Activated T-helper 17 cell treated with anti-CD3 and anti-CD28 coated beads, Interleukin-2, amount 50 U/mL, for 72 hours (primary cell): ENCODE measurements at places on chromosomes 2 and 18.

GRCh38 chr2:25290811-25291495, 50.8 kb downstream of the DNMT3A start:
- H3K4me3 ChIP-seq: no peak overlapping the region
- peaks cover 27% of the 10 kb centered on the region for H3K4me1 ChIP-seq
- ATAC-seq: no peak
- no peaks in the 10 kb centered on the region for H3K27me3 ChIP-seq

DNA sequence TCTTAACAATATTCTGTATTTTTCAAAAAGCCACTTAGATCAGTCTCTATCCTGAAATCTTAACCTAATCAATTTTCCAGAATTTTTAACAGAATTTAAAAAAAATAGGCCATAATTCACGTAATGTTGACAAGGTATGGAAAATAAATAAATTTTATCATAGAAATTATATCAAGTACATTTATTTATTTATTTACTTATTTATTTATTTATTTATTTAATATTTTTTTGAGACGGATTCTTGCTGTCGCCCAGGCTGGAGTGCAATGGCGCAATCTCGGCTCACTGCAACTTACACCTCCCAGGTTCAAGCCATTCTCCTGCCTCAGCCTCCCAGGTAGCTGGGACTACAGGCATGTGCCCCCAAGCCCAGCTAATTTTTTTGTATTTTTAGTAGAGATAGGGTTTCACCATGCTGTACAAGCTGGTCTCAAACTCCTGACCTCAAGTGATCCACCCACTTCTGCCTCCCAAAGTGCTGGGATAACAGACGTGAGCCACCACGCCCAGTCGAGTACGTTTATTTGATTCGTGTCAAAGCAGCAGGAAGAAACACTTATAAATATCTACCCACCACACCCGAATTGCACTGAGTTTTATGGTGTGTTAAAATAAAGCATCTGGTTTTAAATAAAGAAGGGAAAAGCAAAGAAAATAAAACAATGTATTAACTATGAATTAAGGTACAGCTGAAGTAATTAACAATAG, 60.1 kb downstream of the DSC3 start:
- no peak overlapping the region for H3K27ac ChIP-seq
- no peaks in the 10 kb centered on the region for H3K4me1 ChIP-seq
- ATAC-seq: no peak
- no peak overlapping the region for H3K4me3 ChIP-seq
- no peaks in the 10 kb centered on the region for H3K27me3 ChIP-seq

DNA sequence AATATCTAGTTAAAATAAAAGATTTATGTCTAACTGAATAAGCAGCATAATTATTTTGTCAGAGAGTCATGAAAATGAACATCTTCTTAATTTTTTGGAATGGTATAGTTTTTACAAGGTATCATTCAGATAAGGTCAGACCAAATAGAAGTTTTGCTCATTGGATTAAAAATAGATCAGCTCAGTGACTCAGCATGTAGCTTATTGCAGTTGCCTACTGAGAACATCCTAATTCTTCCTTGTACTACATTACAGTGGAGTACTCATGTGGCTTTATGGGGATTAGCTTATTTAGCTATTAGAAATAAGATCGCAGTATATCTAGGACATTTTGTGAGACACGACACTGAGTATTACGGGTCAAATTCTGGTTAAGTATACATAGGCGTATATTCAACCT, 38.2 kb upstream of the PPM1B start:
- H3K27ac ChIP-seq: no peak overlapping the region
- H3K4me3 ChIP-seq: no peak overlapping the region
- H3K36me3 ChIP-seq: no peaks in the 10 kb centered on the region
- H3K27me3 ChIP-seq: peaks cover 2% of the 10 kb centered on the region

GRCh38 chr2:80525152-80525551, 220.6 kb upstream of the LRRTM1 start:
- no peak overlapping the region for H3K4me3 ChIP-seq
- no peak overlapping the region for H3K27ac ChIP-seq

- no peak overlapping the region for H3K4me3 ChIP-seq
- no peak overlapping the region for H3K27ac ChIP-seq
- no peaks in the 10 kb centered on the region for H3K36me3 ChIP-seq
- ATAC-seq: no peak
Observed at GRCh38 chr18:74381621-74382295, 66.1 kb downstream of the C18orf63 start.

DNA sequence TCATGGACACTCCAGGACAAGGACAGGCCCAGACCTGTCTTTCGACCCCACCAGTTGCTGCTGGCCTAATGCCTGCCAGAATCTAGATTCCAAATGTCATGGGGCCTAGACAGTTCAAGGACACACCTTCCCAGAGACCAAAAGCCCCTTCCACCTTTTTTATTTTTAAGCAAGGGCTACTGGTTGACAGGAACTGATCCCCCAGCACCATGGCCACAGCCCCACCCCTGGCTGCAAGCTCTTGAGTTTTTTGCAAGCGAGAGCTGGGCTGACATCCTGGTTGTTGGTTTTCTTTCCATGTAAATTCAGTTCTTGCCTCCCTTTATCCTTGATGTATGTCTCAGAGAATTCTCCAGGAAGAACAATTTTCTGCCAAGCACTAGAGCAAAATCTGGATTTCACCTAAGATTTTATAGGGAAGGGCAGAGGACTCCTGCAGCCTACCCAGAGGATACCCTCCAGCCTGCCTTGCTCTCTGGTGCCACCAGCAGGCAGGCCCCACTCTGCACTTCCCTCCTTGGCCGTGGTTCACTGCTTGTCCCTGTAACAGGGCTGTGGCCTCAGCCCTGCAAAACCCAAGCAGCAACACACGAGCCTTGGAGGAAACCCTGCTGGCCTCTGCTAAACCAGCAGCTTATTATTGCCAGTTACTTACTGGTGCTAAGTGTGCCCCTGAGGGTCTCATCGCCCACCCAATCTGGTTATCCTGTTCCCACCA, 97.7 kb downstream of the TWIST2 start:
- no peak overlapping the region for H3K4me3 ChIP-seq
- H3K36me3 ChIP-seq: no peaks in the 10 kb centered on the region
- peaks cover 13% of the 10 kb centered on the region for H3K4me1 ChIP-seq
- H3K27ac ChIP-seq: no peak overlapping the region
- no peak for ATAC-seq

- H3K4me3 ChIP-seq: peak overlapping the region; percentile 88
- H3K27me3 ChIP-seq: no peaks in the 10 kb centered on the region
- no peak for ATAC-seq
- peaks cover 15% of the 10 kb centered on the region for H3K4me1 ChIP-seq
- H3K27ac ChIP-seq: peak overlapping the region; percentile 96
Observed at GRCh38 chr2:175166216-175166824, 1.7 kb downstream of the ATF2 start.

GRCh38 chr2:48109491-48110204, 203.3 kb upstream of the FBXO11 start:
- H3K27ac ChIP-seq: no peak overlapping the region
- no peak overlapping the region for H3K4me3 ChIP-seq
- no peaks in the 10 kb centered on the region for H3K27me3 ChIP-seq
- no peak for ATAC-seq
- H3K36me3 ChIP-seq: no peaks in the 10 kb centered on the region

DNA sequence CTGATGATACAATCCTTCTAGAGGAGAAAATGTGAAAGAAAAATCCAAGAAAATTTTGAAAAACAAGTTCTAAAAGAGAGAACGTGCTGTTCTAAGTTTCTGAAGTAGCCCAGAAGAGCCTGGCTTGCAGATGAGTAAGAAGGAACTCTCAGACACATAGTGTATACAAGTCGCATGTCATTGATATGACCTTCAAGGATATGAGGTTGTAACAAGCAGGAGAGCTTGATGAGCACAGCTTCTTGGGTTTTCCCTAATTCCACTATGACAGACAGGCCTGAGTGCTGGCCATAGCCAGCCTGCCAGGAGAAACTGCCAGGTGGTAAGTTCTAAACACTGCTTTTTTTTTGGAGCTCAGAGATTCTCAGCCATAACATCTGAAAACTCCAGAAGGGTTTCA, 235.7 kb upstream of the SIX2 start:
- no peaks in the 10 kb centered on the region for H3K36me3 ChIP-seq
- no peak overlapping the region for H3K4me3 ChIP-seq
- no peak overlapping the region for H3K27ac ChIP-seq
- H3K4me1 ChIP-seq: no peaks in the 10 kb centered on the region
- H3K27me3 ChIP-seq: peaks cover 7% of the 10 kb centered on the region

DNA sequence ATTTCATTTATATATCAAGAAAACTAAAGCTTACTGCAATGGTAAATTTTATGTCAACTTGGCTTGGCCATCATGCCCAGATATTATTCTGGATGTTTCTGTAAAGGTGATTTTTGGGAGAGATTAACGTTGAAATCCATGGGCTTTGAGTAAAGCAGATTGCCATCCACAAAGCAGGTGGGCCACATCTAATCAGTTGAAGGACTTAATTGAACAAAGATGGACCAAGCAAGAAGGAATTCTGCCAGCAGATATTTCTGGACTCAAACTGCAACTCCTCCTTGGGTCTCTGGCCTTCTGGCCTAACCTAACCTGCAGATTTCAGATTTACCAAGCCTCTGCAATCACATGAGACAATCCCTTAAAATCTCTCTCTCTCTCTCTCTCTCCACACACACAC, 77.8 kb downstream of the GYPC start:
- H3K4me1 ChIP-seq: peaks cover 7% of the 10 kb centered on the region
- no peaks in the 10 kb centered on the region for H3K36me3 ChIP-seq
- ATAC-seq: no peak

GRCh38 chr2:182942756-182943155, 76.3 kb upstream of the FRZB start:
- peaks cover 69% of the 10 kb centered on the region for H3K36me3 ChIP-seq
- H3K4me1 ChIP-seq: no peaks in the 10 kb centered on the region
- no peak overlapping the region for H3K4me3 ChIP-seq
- no peak for ATAC-seq
- H3K27ac ChIP-seq: no peak overlapping the region

- H3K36me3 ChIP-seq: peaks cover 17% of the 10 kb centered on the region
- peaks cover 6% of the 10 kb centered on the region for H3K4me1 ChIP-seq
- H3K27ac ChIP-seq: no peak overlapping the region
- peaks cover 11% of the 10 kb centered on the region for H3K27me3 ChIP-seq
- H3K4me3 ChIP-seq: peak overlapping the region; percentile 1
- ATAC-seq: no peak
Observed at GRCh38 chr18:58937887-58938267, 73.2 kb downstream of the ZNF532 start.

DNA sequence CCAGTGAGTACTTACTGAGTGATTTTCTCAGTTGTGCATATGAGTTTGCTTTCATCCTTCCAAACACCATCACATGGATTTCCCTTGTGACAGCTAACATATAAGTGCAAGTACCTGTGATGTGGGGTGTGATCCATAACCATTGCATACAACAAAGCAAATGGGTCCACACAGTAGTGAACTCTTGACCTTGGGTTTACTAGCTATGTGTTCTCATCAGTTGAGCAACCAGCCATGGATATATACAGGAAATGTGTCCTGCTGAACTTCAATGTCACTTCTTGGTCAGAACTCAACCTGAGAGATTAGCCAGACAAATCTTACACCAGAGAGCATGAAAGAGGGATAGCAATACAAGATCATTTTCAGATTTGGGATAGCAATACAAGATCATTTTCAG, 420.9 kb upstream of the KCNH7 start:
- no peak overlapping the region for H3K4me3 ChIP-seq
- no peak overlapping the region for H3K27ac ChIP-seq
- no peak for ATAC-seq
- no peaks in the 10 kb centered on the region for H3K36me3 ChIP-seq

DNA sequence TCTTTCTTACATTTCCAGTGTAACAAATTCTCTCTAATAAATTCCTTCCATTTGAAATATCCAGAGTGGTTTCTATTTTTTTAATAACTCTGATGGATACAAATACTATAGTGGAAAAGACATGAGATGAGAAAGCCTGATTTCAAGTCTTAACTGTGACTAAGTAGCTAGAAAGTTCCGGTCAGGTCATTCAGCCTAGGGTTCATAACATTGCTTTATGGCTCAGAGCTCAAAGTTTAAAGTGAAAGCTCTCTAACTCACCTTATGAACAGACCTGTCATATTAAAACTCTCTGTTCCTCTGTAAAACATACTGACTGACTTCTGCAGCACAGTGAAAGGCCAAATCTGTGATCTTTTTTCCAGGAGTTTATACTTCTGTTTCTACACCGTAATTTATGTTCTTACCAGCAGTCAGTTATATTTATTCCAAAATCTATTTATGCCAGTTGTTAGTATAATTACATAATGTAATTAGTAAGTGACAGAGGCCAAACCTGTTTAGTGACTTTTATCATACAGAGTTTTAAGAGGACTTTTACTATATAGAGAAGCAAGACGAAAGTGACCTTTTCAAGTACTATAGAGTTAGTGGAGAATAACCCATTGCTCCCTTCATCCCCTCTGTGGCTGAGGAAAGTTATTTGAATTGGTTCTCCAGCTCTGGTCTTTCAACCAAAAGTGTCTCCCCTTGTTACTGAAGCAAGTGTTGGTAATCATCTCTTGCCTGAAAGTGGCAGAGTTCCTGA, 118.8 kb upstream of the PDE1A start:
- ATAC-seq: no peak
- no peaks in the 10 kb centered on the region for H3K36me3 ChIP-seq
- H3K4me1 ChIP-seq: no peaks in the 10 kb centered on the region
- H3K27ac ChIP-seq: no peak overlapping the region
- H3K4me3 ChIP-seq: no peak overlapping the region
- H3K27me3 ChIP-seq: peaks cover 2% of the 10 kb centered on the region

DNA sequence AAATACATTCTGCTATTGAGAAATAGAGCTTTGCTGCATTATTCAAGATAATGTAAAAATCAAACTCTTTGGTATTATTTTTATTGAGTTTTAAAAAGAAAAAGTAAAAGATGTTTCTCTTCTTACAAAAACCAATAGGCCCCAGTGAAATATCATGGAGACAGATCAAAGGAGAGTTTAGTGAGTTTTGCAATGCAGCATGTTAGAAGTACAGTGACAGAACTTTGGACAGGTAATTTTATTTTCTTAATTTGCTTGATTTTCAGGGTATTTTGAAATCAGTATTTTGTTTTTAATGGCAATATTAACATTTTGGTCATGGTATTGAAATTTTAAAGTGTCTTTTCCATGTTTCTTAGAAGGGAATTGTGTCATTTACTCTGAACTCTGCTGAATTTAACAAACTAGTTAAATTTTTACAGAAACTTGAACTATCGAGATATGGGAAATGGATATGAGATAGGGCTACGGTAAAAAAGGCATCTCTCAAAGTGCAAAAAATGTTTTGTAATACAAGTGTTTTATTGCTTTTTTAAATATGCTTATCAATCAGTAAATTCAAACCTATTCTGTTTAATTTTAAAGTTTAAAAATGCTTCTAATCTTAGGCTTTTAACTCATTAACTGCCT, 13.8 kb downstream of the DNAJC10 start:
- peaks cover 86% of the 10 kb centered on the region for H3K36me3 ChIP-seq
- no peak overlapping the region for H3K27ac ChIP-seq
- H3K27me3 ChIP-seq: no peaks in the 10 kb centered on the region
- no peak for ATAC-seq

GRCh38 chr2:202040079-202040844, 6.6 kb downstream of the FZD7 start:
- peaks cover 35% of the 10 kb centered on the region for H3K27me3 ChIP-seq
- ATAC-seq: no peak
- no peak overlapping the region for H3K4me3 ChIP-seq
- no peaks in the 10 kb centered on the region for H3K36me3 ChIP-seq
- H3K27ac ChIP-seq: no peak overlapping the region

- H3K4me3 ChIP-seq: no peak overlapping the region
- no peak overlapping the region for H3K27ac ChIP-seq
- no peaks in the 10 kb centered on the region for H3K36me3 ChIP-seq
- no peaks in the 10 kb centered on the region for H3K4me1 ChIP-seq
- H3K27me3 ChIP-seq: peaks cover 9% of the 10 kb centered on the region
Observed at GRCh38 chr18:57110290-57110689, 36.6 kb upstream of the BOD1L2 start.
